ENCODE measurements at places on chromosomes 3 and 15.

DNA sequence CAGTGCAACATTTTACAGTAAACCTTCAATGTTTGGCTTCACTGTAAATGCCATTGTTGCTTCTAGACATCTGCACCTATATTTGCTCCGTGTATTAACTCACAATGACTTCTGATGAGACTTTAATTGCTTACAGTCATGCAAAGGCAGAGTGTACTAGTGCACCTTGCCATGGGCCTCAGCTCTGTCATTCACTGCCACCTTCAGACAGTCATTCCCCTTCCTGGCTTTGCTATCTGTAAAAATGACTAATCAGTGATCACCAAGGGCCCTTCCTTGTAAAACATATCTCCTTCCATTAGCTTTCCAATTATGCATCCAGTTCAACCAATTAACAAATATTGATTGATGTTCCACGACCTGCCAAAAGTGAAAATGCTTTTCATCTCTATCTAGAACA lies 120.3 kb downstream of the ARRDC4 start:
- no peak for DNase-seq

DNA sequence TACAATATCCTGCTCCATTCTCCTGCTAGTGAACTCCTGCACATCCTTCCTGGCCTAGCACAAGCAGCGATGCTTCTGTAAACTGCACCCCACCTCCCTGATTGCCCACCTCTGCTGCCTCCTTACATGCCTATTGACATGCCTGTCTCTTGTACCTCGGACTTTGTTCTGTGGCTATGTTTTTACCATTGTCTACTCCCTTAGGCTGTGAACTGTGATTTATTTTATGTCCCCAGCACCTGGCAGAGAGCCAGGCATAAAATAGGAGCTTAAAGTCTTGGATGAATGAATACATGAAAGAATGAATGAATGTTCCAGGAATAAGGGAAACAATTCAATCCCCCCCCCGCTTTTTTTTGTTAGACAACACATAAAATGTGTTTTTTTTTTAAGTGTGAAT lies 210.0 kb downstream of the MYRIP start:
- DNase-seq = no peak

- peak; percentile 85 for DNase-seq
These were observed at the start of gene TM4SF18 for GRCh38 chr3:149333176-149333859. TSS of gene TM4SF18 (minus strand) at chr3:149333636. CDS start at chr3:149333382, 254 bp downstream.

DNA sequence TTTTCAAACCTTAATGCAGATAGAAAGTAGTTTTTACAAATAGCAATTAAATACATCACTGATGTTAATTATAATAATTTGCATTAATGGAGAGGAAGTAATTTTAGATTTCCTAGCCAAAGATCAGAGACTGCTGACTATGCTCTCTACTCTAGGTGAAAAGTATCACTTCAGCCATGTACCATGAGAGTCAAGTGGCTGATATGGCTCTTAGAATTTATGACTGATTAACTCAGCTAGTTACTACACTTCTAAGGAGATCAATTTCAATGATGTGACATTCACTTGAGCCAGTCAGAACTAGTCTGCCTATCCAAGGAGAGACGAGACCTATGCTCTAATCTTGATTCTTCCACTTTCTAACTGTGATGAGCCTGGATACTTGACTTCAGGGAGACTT lies 405.7 kb upstream of the RORA start:
- DNase-seq = no peak

GRCh38 chr3:119826711-119827608 lies 45.1 kb downstream of the NR1I2 start:
- DNase-seq = no peak

DNA sequence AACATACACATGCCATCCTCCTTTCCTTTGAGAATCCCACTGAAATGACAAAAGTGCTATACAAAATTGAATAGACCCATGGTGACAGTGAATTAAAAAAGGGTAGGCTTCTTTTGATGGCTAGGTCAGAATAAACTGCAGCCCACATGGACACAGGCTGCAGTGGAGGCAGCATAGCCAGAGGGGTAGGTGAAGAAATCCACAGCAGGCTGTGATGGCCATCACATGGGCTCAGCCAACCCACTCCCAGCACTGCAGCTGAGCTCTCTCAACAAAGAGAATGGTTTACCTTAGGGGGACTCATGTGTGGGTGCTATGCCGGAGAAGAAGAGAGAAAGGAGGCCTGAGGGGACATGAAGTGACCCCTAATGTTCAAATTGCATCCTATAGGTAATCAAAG lies 331.1 kb downstream of the CHST2 start:
- DNase-seq = no peak

DNA sequence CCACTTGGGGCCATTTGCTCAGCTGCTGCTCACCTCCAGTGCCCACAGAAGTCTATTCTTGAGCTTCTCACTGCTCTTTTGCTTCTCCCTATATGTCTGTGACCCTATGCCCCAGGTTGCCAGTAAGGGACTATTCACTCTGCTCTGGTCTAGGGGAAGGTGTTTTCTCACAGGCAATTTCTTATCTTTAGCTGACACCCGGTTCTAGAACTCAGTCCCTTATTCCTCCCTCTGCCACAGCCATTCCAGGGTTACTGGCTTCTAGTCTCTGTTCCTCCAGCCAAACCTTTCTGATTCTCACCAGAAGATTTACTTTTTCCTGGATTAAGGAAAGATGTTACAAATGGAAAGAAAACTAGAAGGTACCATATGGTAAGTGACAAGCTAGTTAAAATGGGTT lies 574.0 kb downstream of the NTRK3 start:
- DNase-seq = no peak

GRCh38 chr15:79884204-79884596 lies 12.6 kb downstream of the MTHFS start:
- no peak for DNase-seq

DNA sequence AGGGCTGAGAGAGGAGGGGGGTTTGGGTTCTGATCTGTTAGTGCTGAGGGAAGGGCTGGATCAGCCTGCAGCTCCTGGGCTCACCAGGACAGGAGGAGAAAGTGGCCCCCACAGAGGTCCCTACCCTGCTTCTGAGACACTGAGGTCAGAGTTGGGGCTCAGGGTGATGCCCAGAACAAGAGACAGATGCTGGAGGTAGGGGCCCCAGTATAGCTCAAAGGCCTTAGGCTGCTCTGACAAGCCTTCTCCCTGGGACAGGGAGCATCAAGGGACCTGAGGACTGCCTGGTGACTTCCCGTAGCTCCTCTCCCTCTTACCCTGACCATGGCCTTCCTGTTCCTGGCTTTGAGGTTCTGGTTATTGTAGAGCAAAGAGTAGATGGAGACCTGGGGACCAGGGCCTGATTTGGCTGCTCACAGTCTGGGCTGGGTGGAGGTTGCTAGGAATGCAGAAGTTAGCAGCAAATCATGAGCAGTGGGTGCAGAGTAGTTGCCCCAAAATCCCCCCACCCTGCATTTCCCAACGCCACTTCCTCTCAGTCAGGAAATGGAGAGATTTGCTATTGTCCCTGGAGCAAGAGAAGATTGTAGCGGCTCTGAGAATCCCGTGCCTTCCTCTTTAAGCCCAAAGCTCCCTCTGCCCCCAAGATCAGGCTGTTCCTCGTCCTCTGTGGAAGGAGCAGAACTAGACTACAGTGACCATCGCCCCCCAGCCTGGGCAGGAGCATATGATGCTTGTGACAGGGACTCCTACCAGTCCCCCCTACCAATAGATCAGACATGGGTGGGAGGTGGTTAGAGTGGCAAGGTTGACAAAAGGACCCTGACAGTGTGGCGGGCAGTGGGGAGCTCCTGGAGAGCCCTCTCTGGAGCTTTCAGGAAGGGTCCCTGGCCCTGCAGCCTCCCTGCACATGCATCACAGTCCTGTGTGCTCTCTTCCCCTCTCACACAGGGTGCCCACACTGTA lies 47.4 kb upstream of the SEC22A start:
- DNase-seq = no peak

DNA sequence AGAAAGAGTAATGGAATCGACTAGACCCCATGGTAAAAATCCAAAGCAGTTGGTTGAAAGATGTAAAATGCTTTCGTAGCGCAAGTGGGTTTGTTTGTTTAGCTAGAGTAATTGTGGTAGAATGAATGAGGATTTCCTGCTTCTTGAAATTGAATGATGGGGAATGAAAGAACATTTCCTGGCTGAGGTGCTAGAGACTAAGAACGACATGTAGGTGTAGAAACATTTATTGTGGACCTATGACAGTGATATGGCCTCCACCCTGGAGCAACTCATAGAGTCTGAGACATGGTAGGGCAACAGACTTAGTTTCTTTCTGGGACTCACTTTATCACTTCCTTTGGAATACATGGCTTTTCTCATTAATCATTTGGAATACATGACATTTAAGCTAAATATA lies 467.6 kb upstream of the CFAP20DC start:
- DNase-seq = no peak

DNA sequence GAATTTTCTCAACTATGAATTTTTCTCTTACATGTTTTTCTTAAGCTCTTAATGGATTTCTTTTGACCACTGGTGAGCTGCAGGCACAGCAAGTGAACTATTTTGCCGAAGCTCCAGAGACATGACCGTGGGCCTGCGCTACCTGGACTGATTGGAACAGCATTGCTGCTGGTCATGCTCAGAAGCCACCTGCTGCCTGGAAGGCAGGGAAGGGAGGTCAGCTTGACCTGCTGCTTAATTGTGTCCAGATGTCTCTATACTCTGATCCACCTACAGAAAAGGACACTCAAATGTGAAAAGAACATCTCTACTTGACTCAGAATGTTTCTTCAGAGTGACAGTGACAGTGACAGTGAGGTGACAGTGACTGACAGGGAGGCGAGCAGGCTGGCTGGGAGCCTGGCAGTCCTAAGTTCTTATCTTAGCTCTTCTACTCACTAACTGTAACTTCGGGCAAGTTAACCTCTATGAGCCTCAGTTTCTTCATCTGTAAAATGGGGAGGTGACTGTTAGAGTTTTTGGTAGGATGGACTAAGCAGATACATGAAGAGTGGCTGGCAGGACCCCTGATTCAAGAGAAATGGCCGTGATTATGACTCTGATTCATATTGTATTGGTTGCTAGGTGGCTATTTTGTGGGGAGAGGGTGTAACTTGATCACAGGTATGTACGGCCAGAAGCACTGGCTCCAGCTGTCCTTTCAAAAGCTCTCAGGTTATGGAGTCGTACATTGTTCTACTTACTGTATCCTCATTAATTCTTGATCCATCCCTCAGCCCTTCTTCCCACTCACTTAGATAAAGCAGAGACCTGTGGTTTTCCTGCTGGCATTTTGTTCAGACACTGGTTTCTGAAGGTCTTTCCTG lies 54.8 kb upstream of the DLG1 start:
- DNase-seq = no peak

- DNase-seq = no peak
These were observed 66.6 kb upstream of the TBC1D5 start for GRCh38 chr3:17808994-17809393.

DNA sequence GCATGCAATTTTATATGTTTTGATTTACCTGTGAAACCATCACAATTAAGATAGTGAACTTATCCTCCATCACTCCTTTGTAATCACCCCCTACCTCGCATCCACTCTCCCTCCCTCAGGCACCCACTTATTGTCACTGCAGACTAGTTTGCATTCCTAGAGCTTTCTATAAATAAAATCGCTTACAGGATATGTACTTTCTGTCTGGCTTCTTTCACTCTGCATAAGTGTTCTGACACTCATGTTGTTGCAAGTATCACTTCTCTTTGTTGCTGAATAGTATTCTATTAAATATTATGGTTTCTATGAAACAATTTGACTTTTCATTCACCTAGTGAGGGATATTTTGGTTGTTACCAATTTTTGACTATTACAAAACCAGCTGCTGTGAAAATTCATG lies 139.3 kb downstream of the RSRC1 start:
- no peak for DNase-seq

DNA sequence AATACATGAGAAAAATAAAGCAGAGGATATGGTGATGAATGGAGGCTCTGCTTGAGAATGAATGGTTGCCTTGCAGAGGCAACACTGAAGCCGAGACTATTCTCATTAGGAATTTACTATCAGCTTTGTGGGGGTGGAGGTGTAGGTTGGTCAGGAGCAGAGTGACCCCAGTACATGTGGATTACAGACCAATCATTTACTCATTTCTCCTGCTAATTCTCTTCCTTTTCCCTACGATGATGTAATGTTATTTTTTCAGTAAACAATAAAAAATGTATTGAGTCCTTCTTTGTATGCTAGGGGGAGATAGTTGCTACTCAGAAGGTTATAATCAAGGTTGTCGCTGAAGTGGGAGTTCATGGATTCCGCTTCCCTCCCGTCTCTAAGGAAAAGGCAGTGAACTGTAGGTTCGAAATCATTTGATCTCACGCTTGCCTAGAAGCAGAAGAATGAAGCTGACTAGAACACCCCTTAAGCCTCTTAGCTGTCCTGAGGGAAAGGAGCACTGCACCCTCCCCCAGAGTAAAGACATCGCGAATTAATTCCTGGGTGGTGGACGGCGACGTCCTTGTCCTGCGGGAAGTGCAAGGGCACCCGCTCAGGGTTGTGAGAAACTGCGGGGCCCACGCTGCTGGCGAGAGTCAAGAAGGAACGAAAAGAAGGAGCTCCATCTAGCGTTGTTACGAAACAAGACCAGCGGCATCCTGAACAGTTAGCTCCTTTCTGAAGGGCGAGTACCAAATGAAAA lies 213.2 kb upstream of the PFN2 start:
- peak; percentile 86 for DNase-seq

- DNase-seq = peak; percentile 19
These were observed 3.1 kb upstream of the CFAP20DC start for GRCh38 chr3:59052803-59053411.

GRCh38 chr15:35466476-35466875 lies 79.5 kb downstream of the DPH6 start:
- no peak for DNase-seq

DNA sequence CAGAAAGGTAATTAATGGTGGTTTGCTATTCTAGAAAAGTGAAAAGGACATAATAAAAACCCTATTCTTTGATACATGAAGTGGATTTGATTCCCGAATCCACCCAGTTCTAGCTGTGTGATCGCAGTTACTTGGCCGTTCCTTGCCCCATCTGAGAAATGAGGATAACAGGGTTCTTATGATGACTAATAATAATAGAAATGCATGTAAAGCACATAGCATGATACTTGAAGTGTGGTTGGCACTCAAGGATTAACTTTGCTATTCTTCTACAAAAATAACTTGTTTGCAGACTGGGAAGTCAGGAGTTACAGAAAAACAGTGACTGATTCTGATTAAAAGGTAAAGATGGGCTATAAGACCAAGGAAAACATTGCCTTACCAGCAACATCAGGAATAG lies 26.8 kb downstream of the PARL start:
- no peak for DNase-seq

GRCh38 chr3:134378384-134378783 lies 4.1 kb upstream of the AMOTL2 start:
- DNase-seq = peak; percentile 55

- DNase-seq = no peak
These were observed 3.7 kb upstream of the SOX2 start for GRCh38 chr3:181707980-181708379.

DNA sequence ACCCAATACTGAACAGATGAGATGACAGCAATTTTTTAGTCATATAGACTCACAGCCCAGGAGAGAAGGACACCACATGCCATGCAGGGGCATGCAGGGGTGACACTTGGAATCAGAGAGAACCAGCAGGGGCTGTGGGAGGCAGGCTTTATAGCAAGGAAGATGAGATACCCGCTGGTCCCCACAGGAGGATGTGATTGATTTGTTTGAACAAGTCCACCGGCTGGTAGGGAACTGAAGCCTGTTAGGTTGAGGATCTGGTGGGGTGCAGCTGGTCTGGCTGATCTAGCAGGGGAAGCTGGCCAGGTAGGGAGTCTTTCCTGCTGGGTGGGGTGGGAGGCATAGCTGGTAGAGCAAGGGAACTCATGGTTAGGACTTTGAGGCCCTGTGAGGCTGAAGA lies 18.0 kb upstream of the ACAN start:
- no peak for DNase-seq

Data from cerebellar cortex (tissue), 1 donor.